ENCODE measurements at places on chromosomes 12 and 14.

GRCh38 chr12:126228936-126229335, 1163.7 kb downstream of the AACS start:
- DNase-seq = no peak

DNA sequence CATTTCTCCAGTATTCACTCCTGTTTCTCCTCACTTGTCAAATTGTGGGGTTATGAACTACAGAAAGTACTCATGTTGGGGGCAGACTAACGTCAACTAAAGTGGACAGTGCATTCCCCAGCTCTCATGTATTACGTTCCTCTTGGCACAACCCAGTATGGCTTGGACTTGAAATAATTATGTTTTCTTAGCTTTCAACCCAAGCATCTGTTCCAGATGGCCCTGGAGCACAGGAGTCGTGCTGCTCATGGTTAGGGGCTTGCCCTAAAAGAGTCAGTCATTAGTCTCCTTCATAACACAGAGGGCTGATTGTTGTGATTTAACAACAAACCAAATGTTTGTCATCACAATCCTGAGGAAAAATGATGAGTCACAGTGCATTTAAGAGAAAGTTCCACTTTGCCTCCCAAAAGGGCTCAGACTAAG, 154.4 kb downstream of the RPAP3 start:
- no peak for DNase-seq

- DNase-seq = no peak
Observed at GRCh38 chr12:116370886-116371580, 93.5 kb upstream of the MED13L start.

DNA sequence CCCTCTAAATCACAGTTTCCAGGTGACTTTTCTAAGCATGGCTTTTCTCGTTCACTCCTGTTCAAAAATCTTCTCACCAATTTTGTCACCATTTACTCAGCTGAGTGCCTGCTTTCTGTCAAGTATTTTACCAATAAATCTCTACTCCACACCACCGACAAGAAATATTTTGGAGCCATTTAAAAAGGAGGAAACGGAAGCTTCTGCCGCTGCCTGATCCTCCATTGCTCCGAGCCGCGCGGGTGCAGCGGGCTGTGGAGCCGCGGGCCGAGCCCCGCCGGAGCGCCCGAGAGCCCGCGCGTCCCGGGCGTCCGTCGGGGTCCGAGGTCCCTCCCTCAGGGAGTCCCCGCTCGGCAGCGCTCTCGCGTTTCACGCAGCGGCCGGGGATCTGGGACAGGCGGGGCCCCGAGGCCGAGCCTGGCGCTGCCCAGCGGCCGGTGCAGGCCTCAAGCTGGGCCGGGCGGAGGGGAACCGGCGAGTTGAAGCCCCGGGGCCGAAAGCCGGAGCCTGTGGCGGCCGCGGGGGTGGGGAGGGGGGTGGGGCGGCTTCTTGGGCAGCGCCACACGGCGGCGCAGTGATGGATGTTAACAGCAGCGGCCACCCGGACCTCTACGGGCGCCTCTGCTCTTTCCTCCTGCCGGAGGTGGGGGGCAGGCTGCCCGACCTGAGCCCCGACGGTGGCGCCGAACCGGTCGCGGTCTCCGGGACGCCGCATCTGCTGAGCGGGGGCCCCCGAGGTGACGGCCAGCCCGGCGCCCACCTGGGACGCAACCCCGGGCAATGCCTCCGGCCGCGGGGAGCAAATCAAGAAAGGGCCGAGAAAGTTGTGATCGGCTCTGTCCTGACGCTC, 1.1 kb upstream of the HEBP1 start:
- DNase-seq = peak; percentile 52

- DNase-seq = no peak
Observed at GRCh38 chr12:57775044-57775443, 2.6 kb downstream of the EEF1AKMT3 start.

DNA sequence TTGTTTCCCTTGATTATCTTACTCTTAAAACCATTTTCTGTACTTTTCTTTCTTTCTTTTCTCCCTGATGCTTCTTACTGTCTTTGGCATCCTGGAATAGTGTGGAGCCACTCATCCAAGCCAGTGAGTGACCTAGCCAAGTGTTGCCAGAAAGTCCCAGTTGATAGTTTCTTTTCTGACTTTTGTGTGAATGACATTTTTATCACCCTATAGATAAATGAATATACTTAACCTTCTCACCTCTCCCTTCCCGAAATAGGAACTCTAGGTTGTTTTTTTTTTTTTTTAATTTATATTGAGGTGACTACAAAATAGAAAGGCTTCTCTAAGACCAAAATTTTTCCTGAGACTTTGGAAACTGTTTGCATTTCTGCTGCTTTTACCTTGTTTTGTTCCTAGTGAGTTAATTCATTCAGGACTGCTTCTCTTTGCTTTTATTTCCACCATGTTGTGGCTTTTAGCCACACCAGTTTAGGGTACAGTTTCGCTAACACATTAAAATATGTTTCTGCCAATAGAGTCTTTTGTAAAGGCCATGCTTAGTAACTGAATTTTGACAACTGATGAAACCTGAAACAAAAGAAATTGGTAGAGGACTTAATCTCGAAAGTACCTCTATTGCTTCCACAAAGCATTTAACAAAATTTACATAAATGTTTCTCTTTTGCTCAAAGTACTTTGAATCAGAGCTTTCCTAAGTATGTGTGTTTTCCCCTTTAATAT, 194.6 kb downstream of the ERC1 start:
- DNase-seq = no peak

- peak; percentile 17 for DNase-seq
Observed at GRCh38 chr14:60085085-60085484, 6.6 kb upstream of the PCNX4 start.

GRCh38 chr14:103078420-103078749, 5.6 kb upstream of the LBHD2 start:
- DNase-seq = peak; percentile 70
